Progenitor cell of endocrine pancreas (in vitro differentiated cells): ENCODE measurements at places on chromosomes 4 and X. TPM values are rescaled to one million over a fixed set of nuclear protein-coding genes. Genes with fewer than 3 reads are reported as not detected.

Gene MTCP1
- 13.0 and 15.4 TPM in 2 replicates for total RNA-seq

Gene SORCS2
- 2.2 and 2.9 TPM in 2 replicates for total RNA-seq

Gene CDKN2AIP
- 22.0 and 25.9 TPM in 2 replicates for total RNA-seq

Gene COX18
- 15.4 and 16.8 TPM in 2 replicates for total RNA-seq
